Pericardium fibroblast (primary cell): ENCODE measurements at places on chromosomes 3 and 15. TPM values are rescaled to one million over a fixed set of nuclear protein-coding genes. Genes with fewer than 3 reads are reported as not detected.

CHRFAM7A gene
- total RNA-seq, result not detected in 2 replicates

PSMD2 gene
- total RNA-seq, result 270 and 297 TPM in 2 replicates

CCDC54 gene
- not detected in 2 replicates for total RNA-seq

TLR9 gene
- under 0.01 TPM in 1 of 2 replicates, not detected in the other for total RNA-seq

MITF gene
- total RNA-seq, result 1.2 and 5.4 TPM in 2 replicates

SLCO3A1 gene
- total RNA-seq, result 2.0 and 10.9 TPM in 2 replicates

GABPB1 gene
- 9.1 and 18.4 TPM in 2 replicates for total RNA-seq

KNSTRN gene
- total RNA-seq, result 11.6 and 15.2 TPM in 2 replicates

GOLGA6L7 gene
- total RNA-seq, result not detected in 2 replicates

TMEM40 gene
- not detected in 2 replicates for total RNA-seq

MST1R gene
- total RNA-seq, result 0.68 and 2.0 TPM in 2 replicates

RETNLB gene
- not detected in 2 replicates for total RNA-seq

ZMYND10 gene
- total RNA-seq, result 0.34 and 1.1 TPM in 2 replicates

RLBP1 gene
- not detected in 2 replicates for total RNA-seq

NPAP1 gene
- not detected in 2 replicates for total RNA-seq

CSTA gene
- 6.2 and 14.4 TPM in 2 replicates for total RNA-seq

CELF6 gene
- total RNA-seq, result 0.23 and 0.43 TPM in 2 replicates

ARL8B gene
- 29.1 and 30.1 TPM in 2 replicates for total RNA-seq

HACD2 gene
- 13.8 and 31.7 TPM in 2 replicates for total RNA-seq

NIT2 gene
- 40.0 and 44.5 TPM in 2 replicates for total RNA-seq

RTP3 gene
- total RNA-seq, result not detected in 2 replicates

FRMD5 gene
- 0.23 and 2.1 TPM in 2 replicates for total RNA-seq

CPNE4 gene
- not detected in 2 replicates for total RNA-seq

MRPS25 gene
- total RNA-seq, result 11.1 and 19.3 TPM in 2 replicates

PCLAF gene
- total RNA-seq, result 0.23 and 3.5 TPM in 2 replicates
